Suppressor macrophage (primary cell): ENCODE measurements at places on chromosomes 16 and 17.

DNA sequence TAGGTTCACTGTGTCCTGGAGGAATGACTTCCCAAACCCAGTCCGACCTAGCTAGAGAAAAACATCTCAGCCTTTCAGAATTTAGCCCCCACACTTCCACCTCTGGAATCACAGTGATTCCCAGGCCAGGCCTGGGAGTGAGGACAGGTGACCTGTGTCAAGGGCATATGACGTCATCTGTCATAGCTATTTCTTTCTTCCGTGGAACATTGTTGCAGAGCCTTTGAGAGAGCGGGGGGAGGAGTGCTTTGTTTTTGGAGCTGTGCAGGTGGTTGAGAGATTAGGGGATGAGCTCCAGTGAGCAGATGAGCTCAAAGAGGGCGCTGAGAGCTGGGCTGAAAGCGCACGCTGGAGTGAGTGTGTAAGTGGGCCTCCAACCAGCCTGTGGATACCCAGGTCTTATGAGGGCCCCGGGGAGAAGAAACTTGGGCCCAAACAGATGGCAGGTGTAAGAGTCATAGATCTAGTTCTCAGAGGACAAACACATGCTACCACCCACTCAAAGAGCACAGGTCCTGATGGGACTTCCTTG is 344.8 kb downstream of the SNX29 start:
- DNase-seq, result no peak

- no peak for DNase-seq
Measured at GRCh38 chr16:70788668-70789594, 12.0 kb downstream of the VAC14 start.

GRCh38 chr17:57506774-57507127 is 238.3 kb downstream of the CCDC182 start:
- no peak for DNase-seq

DNA sequence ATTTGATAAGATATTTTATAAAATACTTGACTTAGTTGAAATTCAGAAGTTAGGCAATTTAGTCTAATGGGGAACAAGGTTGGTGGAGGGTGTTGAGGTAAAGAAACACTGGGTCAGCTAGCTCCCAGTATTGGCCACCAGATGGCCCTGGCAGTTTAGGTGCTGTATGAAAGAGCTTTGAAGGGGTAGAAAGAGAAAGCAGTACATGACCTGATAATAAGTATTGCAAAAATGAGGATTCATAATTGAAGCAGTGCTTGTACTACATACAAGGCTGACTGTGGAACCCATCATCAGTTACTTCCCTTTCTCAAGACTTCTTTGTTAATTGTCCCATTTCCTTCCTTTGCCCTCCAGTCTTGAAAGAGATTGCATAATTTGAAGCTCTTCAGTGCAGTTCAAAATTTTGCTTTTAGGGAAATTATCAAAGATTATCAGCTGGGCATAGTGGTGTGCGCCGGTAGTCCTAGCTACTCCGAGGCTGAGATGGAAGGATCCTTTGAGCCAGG is 29.4 kb downstream of the TANC2 start:
- peak; percentile 90 for DNase-seq

DNA sequence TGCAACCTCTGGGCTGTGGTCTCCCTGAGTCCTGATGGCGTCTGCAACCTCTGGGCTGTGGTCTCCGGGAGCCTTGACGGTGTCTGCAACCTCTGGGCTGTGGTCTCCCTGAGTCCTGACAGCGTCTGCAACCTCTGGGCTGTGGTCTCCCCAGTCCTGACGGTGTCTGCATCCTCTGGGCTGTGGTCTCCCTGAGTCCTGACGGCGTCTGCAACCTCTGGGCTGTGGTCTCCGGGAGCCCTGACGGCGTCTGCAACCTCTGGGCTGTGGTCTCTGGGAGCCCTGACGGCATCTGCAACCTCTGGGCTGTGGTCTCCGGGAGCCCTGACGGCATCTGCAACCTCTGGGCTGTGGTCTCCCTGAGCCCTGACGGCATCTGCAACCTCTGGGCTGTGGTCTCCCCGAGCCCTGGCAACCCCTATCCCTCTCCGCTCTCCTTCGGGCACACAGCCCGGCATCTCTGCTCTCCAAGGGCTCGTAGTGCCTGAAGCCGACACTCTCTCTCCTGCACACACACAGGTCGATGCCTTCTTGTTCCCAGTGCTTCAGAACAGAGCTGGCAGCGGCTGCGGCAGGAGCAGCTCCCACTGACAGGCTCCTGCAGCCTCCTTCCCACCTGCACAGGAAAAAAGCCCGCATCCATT is 45.6 kb downstream of the METRNL start:
- DNase-seq, result no peak

DNA sequence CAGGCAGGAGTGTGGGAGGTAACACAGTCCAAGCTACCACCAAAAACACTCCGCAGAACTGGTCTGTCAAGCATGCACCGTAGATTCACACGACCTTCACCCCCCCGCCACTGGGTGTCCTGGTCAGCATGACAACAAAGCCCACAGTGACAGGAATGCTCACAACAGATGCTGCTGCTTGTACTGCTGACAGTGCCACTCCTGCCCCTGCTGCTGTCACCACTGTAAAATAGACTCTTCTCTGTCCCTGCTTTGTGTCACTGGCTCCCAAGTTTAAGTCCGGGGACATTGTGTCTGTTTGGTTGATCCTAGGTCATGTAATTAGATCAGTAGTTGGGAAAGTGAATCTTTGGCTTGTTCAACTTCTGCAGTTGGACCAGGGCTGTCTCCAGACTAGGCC is 7.0 kb upstream of the ODF4 start:
- no peak for DNase-seq

GRCh38 chr17:36545077-36545464 is 352 bp downstream of the GGNBP2 start:
- no peak for DNase-seq

DNA sequence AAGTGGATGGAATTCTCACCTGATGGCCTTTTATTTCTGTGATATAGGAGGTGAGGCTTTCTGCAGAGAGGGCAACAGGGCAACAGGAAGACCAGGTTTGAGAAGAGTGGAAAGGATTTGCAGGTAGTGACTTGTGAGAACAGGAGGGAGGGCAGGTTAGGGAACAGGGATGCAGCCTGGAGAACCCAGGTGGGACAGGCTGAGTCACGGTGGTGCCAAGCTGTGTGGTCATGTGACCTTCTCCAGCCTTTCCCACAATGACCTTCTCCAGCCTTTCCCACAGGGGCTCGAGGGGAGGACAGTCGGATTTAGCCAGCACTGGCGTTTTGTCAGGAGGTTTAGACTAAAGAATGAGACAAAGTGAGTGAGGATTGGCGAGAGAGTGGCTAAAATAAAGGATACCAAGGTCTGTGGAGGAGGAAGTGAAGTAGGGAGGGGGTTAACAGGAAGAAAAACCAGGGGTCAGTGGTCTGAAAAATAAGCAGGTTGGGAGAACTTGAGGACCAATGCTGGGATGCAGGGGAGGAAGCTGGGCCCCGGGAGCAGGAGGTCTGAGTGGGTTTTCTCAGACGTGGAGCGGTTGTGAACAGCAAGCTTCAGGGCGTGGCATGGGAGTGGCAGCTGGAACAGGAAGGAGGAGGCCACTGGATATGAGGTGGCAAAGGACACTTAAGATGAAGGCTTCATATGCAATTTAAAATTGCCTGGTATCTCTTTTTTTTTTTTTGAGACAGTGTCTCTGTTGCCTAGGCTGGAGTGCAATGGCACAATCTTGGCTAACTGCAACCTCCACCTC is 37.7 kb downstream of the DNAH2 start:
- DNase-seq, result no peak

- DNase-seq, result no peak
Measured at GRCh38 chr16:65196420-65197075, 74.7 kb upstream of the CDH11 start.

GRCh38 chr17:19513897-19514488 is 19.7 kb upstream of the SLC47A1 start:
- peak; percentile 80 for DNase-seq

- no peak for DNase-seq
Measured at GRCh38 chr16:5379954-5380353, 282.4 kb upstream of the EEF2KMT start.

DNA sequence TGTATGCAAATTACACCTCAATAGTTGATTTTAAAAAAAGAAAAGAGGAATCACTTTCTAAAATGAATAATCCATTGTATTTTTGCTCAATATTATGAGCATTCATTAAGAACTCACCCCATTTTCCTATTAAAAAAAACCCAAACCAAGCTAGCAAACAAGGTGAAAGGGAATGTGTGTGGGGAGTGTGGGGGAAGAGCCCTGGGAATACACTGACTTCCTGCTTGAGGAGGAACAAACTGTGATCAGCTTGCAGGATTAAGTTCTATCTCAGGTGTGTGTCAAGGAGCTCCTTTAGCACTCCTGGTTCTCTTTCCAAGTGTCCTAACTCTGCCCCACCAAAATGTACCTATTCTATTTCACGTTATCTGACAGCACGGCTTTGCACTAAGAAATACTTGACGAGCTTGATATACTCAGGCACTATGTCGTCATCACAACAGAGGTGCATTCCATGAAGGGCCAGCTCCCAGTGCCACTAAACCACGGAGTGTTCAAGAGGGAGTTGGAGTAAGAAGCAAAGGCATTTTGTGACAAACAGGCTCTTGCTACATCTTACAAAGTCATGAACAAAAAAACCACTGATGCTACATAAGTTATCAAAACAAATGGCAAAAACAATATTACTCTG is 73.2 kb downstream of the MYH10 start:
- DNase-seq, result no peak

DNA sequence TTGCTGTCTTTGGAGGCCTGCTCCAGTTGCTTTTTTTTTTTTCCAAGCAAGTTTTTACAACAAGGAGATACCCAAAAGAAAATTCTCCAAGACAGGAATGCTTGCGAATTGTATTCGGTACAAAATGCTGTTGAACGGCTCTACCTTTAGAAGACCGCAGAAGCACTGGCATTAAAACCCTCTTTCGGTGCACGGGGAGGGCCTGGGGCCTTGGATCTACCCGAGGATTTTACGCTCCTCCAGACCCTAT is 1.3 kb upstream of the HELZ start:
- no peak for DNase-seq

GRCh38 chr16:56349711-56350161 is 75.6 kb downstream of the AMFR start:
- no peak for DNase-seq

DNA sequence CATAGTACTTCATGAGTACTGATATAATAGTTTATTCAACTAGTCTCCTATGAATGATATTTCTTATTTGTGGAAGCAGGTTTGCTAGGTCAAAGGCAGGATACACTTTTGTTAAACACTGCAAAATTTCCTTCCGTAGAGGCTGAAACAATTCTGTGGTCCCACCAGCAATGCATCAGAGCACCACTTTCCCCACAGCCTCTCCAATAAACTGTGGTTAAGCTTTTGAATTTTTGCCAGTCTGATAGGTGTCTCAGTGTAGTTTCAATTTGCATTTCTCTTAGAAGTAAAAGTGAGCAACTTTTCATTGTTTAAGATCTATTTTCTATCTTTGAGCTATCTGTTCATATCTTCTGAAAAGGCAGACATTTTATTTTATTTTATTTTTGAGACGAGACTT is 36.4 kb upstream of the CORO6 start:
- DNase-seq, result no peak

DNA sequence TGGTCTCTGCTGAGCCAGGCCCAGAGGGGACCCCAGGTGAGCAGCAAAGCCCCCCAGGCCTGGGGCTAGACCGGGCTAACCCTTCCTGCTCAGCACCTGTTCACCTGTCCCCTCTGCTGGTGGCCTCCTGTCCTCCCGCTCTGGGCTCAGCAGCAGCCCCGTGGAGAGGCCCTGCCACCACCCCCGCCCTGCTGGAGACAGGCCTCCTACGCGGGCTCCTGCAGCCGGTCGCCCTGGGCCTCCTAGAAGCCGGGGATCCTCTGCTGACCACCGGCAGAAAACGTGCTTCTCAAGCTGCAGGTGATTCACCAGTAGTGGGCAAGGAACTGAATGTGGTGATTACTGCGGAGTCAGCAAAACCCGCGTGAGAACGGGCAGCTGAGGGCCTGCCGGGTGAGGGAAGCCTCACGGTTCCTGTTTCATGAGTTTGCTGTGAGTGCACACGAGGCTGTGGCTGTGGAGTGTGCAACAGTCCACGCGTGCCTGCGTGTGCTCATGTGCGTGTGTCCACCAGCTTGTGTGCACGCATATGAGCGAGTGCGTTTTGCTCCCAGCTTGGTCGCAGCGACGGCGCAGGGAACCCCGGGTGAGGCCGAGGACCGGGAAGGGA is 792 bp downstream of the SECTM1 start:
- DNase-seq, result peak; percentile 95

DNA sequence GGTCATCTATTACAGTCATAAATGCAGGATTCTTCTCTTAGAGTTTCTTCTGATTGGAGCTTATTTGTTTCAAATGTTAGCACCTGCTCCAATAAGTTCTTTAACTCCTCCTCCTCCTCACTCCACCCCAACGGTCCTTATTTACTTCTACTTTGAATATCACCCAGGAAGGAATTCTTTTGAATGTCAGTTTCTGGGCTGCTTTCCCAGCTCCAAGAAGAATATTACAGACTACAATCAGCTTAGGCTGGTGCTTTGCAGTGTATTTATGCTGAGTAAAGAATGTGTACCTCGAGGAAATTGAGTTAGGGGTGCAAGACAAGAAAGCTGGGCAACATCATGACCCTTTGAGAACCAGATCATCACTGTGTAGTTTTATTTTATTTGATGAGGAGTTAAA is 30.8 kb downstream of the MAP3K3 start:
- DNase-seq, result no peak

DNA sequence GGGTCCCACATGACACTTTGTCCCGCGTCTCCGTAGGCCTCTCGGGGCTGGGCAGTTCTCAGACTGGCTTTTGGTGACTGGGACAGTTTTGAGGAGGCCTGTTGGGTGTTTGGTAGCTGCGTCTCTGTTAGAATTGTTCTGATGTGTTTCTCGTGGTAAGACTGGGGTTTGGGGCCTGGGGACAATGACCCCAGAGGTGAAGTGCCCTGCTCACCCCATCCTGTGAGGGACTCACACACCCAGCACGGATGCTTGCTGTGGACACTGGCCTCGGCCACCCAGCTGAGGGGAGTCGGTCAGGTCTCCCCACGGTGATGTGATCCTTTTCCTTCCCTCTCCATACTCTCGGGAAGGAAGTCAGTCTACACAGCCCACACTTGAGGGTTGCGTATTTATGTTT is 50.3 kb downstream of the METRNL start:
- DNase-seq, result no peak

- DNase-seq, result no peak
Measured at GRCh38 chr17:57375770-57376225, 119.5 kb downstream of the MSI2 start.

DNA sequence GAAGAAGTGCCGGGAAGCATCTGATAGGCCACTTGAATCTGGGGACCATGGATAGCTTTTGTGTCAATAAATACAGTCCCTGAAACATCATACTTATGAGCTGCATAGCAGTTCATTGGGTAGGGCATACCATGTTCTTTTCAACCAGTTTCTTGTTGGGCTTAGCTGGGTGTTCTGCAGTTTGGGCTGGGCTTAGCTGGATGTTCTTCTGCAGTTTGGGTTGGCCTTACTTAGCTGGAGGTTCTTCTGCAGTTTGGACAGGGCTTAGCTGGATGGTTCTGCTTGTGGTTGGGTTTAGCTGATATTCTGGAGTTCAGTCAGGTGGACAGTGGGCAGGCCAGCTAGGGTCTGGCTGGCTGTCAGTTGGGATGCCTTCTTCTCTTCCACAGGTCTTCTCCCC is 52.1 kb downstream of the LCMT1 start:
- DNase-seq, result no peak
